ENCODE measurements at places on chromosomes 11 and 22. TPM values are rescaled to one million over a fixed set of nuclear protein-coding genes. Genes with fewer than 3 reads are reported as not detected.

The P2RY6 gene
- 2.1 TPM for total RNA-seq

The UBQLN3 gene
- 0.52 TPM for total RNA-seq

The BDNF gene
- total RNA-seq: 1.0 TPM

The PKDREJ gene
- total RNA-seq: not detected

The TMPRSS6 gene
- not detected for total RNA-seq

The OR2AG2 gene
- not detected for total RNA-seq
